ENCODE measurements at places on chromosomes 12 and 14.

DNA sequence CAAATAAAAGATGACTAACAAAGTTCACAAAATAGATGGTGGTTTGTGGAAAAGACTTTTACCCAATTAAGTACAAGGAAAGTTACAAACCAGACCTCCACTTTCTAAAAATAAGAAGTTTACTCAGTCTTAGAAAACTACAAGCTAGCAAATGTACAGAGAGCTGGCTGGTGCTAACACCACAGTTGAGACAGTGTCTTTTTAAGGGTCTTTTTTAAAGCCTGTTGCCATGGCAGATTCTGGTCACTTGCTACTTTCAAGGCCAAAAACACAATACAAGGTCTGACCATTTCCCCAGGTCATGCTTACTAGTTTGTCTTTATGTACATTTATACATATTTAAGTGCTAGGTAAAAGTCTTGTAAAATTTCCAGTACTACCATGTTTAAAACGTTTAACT, 2.4 kb downstream of the BTG1 start:
- DNase-seq: no peak

DNA sequence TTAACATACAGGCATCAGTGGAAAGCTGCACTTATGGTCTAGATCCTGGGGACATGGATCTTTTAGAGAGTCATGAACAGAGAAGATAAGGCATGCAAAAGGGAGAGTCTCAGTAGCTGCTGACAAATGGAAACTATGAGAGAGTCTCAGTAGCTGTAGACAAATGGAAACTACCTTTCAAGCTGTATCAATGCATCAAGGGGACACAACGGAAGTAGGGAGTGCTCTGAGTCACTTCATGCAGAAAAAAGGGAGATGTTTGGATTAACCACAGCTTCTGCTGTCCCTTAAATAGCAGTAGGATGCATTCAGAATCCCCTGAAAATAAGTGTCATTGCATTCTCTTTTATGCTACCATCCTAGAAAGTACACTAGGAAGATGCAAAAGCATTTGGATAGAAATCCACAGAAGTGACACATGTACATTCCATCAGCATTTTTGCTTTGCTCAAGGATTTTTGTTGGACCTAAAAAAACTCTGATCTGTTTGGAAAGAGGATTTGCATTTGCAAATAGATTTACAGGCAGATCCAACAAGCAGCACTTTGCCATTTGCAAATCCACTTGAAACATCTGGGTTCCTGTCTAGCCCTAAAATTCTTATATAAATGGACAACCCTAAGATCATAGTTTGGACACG, 227.5 kb upstream of the LMO3 start:
- DNase-seq: no peak

DNA sequence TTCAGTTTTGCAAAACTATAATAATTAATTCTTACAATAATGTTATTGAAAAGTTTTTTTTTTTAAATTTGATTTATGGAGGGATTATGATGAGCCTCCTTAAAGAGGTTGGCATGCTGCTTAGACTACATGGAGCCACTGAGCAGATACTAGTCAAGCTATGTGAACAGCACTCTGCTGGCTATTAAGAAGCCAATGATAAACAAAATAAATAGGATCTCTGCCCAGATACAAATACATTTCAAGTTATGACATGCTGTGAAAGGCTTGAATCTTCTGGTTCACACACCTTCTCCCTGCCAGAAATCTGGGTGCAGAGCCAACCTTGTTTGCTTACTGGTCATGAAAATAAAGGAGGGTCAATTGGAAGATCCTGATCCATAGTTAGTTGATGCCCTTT, 107.4 kb upstream of the NAV3 start:
- no peak for DNase-seq

DNA sequence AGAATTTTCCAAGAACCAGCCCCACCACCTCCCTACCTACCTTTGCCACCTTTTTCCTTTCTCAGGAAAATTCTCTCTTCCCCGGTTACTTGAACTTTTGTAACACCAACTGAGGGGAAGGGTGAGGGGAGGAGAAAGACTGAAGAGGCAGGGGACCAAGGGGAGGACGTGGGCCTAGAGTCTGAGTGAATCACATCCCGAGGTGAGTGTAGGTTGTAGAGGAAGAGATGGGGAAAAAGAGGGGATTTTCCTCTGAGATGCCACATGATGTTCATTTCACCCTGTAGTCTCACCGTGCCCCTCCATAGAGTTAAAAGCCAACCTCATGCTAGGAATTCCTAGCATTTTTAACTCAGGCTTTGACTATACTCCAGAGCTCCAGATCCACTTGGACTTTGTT, 311.8 kb downstream of the RPAP3 start:
- no peak for DNase-seq

GRCh38 chr14:64998455-64998931, 11.8 kb downstream of the FNTB start:
- DNase-seq: no peak

GRCh38 chr12:93137656-93138612, 208.8 kb upstream of the EEA1 start:
- no peak for DNase-seq

DNA sequence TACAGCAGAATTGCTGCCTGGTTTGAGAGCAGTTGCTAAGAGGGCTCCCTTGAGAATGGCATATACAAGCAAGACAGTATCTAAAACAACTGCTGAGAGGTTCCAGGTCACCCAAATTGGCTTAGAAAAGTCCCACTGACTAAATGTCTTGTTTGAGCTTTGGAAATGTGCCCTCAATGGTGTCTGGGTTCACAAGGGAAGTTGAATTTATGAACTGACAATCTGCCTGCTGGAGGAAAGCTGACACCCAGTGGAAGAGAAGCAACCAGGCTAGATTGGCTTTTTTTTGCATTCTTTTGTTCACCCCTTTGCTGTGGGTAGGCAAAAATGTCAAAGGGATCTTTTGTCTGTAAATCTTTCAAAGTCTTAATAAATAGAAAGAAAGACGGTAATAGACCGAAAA, 44.6 kb upstream of the NPFF start:
- no peak for DNase-seq

GRCh38 chr12:132620899-132621656, 2.5 kb downstream of the P2RX2 start:
- DNase-seq: no peak

DNA sequence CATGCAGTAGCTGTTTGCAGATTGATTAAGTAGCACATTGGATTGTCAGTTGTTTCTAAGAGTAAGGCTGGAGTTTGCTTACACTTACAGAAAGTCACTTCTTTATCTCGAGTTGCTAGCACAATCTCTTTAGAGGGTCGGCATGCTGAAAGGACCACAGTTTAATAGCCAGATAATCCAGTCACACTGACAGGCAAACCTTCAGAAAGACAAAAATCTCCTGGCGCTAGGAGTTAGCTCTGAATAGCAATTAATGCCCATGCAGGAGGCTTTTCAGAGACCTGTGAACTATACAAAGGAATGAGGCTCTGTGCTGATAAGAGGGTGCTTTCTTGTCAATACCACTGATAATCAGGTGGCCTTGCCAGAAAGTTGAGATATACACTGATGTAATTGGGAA, 1043.0 kb downstream of the AACS start:
- no peak for DNase-seq

GRCh38 chr14:36496346-36496745, 23.7 kb downstream of the NKX2-1 start:
- DNase-seq: no peak

GRCh38 chr14:103105580-103106150, 11.1 kb downstream of the EXOC3L4 start:
- no peak for DNase-seq

DNA sequence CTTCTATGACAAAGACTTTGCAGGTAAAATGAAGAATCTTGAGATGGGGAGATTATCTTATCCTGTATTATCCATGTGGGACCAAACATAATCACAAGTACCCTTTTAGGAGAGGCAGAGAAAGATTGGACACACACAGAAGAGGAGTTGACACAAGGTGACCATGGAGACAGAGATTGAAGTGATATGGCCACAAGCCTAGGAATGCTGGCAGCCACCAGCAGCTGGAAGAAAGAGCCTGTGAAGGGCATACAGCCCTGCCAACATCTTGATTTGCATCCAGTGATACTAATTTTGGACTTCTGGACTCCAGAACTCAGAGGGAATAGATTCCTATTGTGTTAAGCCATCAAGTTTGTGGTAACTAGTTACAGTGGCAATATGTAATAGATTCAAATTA, 78.1 kb downstream of the RPS29 start:
- no peak for DNase-seq

DNA sequence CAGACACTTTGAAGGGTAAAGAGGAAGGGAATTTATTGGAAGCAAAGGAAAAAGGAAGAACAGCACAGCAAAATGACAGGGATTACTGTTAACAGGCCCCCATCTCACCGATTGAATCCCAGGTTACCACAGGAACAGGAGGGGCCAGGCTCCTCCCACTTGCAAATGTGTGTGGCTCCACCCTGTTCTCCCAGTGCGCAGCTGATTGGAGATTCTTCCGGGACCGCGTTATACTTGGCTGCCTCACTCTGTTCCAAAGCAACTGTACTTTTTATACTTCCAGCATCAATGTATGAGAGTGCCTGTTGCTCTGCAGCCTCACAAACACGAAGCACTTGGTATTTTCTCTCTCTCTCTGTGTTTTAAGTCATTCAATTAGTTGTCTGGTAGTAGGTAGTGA, 273.6 kb upstream of the MDGA2 start:
- no peak for DNase-seq

- DNase-seq: no peak
These were observed 183.5 kb downstream of the TTC8 start for GRCh38 chr14:89007906-89008305.

DNA sequence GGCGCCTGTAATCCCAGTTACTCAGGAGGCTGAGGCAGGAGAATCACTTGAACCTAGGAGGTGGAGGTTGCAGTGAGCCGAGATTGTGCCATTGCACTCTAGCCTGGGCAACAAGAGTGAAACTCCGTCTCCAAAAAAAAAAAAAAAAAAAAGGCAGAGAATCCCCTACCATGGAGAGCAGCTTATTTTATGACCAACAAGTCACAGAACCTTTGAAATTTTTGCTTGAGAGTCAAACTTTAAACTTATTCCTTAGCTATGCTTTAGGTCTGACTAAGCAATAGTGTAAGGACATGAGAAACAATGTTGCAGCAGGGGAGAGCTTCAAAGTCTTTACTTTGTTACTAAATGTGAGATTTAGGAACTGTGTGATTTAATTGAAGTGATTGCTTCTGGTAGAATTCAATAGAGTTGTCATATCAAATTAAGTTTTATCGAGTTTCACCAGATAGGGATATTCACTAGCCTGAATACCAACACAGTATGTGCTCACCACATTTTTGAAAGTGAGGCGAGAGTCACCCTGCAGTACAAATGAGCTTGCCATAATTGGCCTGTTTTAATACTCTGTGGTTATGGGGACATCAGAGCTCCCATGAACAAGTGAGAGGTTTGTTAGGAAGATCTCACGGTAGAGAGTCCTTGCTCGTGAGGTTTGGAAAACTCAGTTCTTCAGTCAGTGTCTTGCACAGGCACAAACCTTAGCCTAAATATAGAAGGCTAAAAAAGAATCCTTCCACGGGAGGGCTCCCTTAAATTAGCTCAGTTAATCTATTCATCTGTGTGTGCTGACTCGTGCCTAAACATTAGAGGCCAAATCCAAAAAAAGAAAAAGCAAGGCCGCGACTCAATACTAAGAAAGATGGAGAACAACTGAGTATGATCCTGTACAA, 108.6 kb downstream of the SAMD4A start:
- no peak for DNase-seq

GRCh38 chr12:4779749-4780148, 59.5 kb downstream of the GALNT8 start:
- no peak for DNase-seq

- no peak for DNase-seq
These were observed 40.4 kb downstream of the AACS start for GRCh38 chr12:125105600-125105999.

DNA sequence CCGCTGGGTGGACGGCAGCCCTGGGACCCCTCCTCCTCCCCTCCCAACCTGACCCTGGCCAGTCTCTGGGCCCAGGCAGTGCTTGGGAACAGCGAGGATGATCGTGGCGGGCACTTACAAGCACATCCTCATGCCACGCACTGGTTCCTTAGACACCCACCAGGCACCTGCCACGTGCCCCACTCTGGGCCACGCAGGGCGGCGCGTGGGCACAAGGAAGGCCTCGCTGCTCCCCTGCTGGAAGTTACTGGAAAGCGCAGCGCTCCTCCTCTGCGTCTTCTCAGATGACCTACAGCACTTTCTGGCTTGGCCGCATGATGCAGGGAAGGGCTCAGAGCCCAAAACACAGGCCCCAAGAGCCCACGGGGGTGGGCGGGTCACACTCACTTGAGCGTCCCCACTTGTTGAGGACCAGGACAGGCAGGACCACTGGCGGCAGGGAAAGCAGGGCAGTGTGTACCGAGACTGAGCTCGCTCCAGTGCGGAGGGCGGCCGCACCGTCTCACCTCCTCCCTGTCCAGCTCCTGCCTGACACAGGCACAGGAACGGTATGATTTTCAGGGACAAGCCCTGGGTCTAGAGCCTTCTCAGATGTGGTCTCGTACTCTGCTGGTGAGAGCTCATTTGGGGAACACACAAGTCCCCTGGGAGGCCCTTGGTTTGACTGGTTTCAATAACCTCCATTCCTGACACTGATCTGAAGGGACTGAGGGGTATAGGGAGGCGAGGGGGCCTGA, 128.3 kb upstream of the EVL start:
- DNase-seq: no peak

DNA sequence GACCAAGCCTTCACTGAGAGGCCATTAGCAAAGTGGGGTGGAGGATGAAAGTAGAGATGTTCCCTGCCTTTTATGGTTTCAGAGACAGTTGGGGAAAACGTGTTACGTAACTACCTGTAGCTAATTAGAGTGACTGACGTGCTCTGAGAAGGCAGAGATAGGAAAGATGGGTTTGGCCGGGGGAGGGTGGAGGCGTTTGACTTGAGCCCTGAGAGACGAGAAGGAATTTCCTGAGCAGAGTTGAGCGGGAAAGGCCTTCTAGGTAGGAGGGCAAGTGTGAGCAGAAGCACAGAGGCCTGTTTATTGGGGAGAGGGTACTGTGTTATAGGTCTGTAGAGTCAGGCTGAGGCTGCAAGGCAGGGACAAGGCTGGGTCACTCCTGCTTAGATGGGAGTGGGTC, 8.6 kb downstream of the TUNAR start:
- DNase-seq: no peak

DNA sequence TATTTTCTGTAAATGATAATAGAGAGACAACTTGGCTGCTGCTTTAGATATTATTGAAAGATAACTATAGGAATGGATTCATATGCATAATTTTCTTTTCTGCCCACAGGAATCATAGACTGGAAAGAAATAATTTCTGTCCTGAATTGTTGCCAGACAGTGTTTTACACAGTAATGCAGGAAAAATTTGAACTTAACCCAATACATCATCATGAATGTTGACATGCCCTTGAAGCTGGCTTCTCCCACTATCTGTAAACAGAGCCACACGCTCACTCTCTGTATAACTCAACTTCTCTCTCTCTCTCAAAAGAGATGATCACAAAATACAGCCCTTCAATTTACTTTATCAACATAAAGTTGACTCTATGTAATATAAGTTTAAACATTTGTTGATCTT, 56.6 kb downstream of the PAX9 start:
- DNase-seq: no peak

Measured in stimulated activated CD8-positive, alpha-beta memory T cell treated with anti-CD3 and anti-CD28 coated beads, Interleukin-4, amount 100 ng/mL, for 24 hours (primary cell).